ENCODE measurements at places on chromosomes 4 and X. TPM values are rescaled to one million over a fixed set of nuclear protein-coding genes. Genes with fewer than 3 reads are reported as not detected.

The NDNF gene
- total RNA-seq = 201 TPM

The LNX1 gene
- total RNA-seq = 6.0 TPM

The CYLC1 gene
- total RNA-seq = not detected

The FMR1NB gene
- total RNA-seq = not detected

The MAGEB10 gene
- total RNA-seq = not detected

The TCEAL6 gene
- not detected for total RNA-seq

The RAB9B gene
- total RNA-seq = 0.55 TPM

The GPC4 gene
- total RNA-seq = 55.5 TPM

The NXF2B gene
- total RNA-seq = not detected

The RPS6KA6 gene
- 2.4 TPM for total RNA-seq

The TMEM47 gene
- total RNA-seq = 33.6 TPM

The SH3D19 gene
- total RNA-seq = 125 TPM

The PLXNB3 gene
- total RNA-seq = 3.3 TPM
